Fibroblast of gingiva (primary cell): ENCODE measurements at places on chromosomes 12 and 14.

- peak; percentile 3 for DNase-seq
These were observed 27.3 kb downstream of the PTPRB start for GRCh38 chr12:70609739-70610491.

GRCh38 chr12:124389138-124389724 is 94.3 kb downstream of the RFLNA start:
- peak; percentile 88 for DNase-seq

GRCh38 chr14:78605897-78606500 is 435.8 kb downstream of the NRXN3 start:
- peak; percentile 79 for DNase-seq

DNA sequence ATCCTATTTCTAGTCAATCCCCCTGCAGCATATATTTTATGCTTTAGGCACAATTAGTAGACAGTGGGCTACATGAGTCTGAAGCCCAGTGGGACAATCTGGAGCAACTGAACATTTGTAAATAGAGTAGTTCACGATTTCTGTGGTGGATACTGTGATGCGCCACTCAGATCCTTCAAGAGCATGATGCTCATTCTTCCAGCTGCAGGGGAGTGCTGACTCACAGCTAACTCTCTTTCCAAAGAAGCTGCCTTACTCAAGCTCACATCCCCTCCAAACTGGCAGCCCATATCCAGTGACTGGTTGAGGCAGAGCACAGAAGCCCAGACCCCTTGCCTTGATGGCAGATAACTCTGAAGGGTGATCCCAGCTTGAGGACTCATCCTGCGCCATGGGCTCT is 224.2 kb upstream of the EEA1 start:
- peak; percentile 41 for DNase-seq

DNA sequence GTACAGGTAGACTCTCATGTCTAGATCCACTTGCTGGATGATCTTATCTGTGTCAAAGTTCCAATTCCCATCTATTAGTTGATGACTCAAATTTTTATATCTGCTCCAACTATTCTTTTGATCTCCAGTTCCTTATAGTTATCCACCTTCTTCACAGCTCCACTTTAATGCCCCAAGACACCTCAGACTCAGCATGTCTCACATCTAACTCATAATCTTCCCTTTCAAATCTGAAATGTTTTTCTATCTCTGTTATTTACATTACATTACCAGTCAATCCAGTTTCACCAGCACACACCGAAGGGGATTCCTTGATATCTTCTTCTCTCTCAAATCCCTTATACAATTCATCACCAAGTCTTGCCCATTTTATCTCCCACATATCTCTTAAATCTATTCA is 3.7 kb upstream of the METAP2 start:
- DNase-seq = no peak

DNA sequence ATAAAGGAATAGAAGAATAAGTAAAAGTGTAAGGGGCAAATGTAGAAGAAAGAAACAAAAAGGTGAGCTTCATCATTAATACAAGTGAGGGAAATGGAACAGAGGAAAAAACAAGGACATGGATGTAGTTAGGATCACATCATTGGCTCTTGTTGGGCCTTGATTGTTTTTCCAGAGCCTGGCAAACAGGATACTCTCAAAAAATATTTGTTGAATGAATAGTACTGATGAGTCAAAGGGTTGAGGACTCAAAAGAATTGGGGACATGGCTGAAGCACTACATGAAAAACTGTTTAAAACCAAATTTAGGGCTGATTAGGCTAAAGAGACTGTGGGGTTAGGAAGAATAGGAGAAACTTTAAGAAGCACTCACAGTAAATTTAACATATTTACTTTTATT is 11.4 kb upstream of the SRP54 start:
- no peak for DNase-seq

GRCh38 chr12:85274315-85274651 is 5.7 kb upstream of the ALX1 start:
- no peak for DNase-seq

- no peak for DNase-seq
These were observed 50.7 kb upstream of the MAP1LC3B2 start for GRCh38 chr12:116508145-116509121.

GRCh38 chr14:105929327-105930081 is 403.1 kb downstream of the TMEM121 start:
- no peak for DNase-seq

- peak; percentile 34 for DNase-seq
These were observed 149.0 kb downstream of the AKAP6 start for GRCh38 chr14:32478050-32478449.

DNA sequence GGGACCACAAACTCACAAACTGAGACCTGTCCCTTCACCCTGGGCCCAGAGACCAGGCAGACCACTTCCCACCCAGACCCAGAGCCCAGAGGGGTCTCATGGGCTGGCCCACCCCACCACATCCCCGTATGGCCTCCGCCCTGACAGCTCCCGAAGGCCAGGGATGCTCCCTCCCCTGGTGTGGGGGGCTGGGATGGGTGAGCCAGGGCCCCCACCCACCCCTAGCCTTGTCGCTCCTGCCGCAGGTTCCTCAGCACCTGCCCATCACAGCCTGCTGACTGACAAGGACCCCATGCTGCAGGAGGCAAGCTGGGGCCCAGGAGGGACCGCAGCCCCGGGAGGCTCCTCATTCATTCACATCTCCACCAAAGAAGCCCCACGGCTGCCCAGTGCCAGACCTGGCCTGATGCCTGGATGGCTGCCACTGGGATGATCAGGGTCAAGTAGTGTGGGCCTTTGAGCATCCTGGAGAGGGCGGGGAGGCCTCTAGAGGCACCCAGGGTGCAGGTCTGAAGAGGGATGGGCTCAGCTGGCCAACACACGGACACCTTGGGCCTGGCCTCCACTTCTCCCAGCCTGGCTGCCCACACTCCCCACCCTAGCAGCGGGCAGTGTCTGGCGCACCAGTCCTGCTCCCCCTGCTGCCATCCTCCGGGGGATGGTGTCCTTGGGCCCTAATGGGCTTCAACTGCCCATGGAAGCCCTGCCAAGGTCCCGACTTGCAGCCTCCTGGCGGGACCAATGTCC is 24.7 kb upstream of the GPR132 start:
- DNase-seq = no peak

- no peak for DNase-seq
These were observed 9.1 kb downstream of the NTF3 start for GRCh38 chr12:5440978-5441377.
